Renal pelvis (tissue), 12 donors: ENCODE measurements at places on chromosomes 1 and 21. TPM values are rescaled to one million over a fixed set of nuclear protein-coding genes. Genes with fewer than 3 reads are reported as not detected.

Gene TTLL10
- polyA plus RNA-seq = 1.1 TPM

- no peak for DNase-seq
These were observed 59.2 kb upstream of the EPS8L3 start for GRCh38 chr1:109822749-109823542.

GRCh38 chr1:41286992-41287391 lies 44.9 kb upstream of the SCMH1 start:
- DNase-seq = no peak

DNA sequence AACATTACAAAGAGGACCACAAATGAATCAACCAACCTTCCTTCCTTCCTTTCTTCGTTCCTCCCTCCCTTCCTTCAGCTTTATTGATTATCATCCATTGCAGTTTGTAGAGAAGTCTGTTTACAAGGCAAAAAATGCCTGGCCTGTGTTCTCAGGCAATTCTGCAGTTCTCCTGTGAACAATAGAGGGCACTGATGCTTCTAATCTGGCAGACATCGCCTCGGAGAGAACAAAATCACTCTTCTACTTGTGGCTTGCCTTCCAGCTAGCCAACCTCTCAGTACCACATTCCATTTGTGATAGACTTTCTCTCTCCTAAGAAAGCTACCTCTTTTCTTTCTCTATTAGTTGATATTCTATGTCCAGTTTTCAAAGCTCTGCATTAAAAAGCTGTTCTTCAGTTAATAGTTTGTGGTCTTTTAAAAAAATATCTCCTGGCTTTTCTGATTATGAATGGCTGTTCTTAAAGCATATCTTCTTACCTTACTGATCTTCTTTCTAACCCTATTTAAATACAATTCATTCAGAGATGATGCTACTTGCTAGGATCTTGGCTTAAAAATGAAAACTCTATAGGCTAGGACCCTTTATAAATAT lies 26.9 kb upstream of the ESRRG start:
- peak; percentile 53 for DNase-seq

Gene CLDN14
- polyA plus RNA-seq = 4.0 TPM
